ENCODE measurements at places on chromosomes 2 and 18.

DNA sequence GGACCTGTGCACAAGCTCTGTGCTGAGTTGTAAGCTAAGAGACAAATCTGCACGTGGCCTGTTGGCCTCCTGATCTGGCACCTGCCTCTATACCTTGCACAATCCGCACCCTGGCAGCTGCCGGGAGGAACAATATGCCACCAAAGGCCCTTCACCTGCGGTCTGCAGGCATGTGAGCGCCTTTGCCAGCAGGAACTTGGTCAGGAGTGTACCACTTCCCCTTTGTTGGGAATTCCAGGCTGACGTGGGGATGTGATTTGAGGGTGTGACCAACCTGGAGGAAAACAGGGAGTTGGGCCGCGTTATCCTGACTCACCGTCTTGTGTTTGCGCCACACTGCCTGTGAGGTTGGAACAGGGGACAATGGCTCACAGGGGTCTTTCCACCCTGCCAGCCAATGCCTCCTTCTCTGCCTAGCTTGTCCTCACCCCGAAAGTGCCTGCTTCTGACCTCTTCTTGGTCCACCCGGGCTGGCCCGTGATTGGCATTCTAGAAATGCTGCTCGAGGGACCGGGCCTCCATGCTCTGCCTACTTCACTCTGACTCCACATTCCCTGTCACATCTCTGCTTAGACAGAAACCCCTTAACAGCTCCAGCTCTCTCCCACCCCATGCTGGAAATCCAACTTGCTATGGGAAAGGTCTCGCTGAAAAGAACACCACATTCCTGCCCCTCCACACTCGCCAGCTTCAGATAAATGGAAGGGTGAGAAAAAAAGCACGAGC is 67.1 kb upstream of the MAP4K4 start:
- DNase-seq: no peak

DNA sequence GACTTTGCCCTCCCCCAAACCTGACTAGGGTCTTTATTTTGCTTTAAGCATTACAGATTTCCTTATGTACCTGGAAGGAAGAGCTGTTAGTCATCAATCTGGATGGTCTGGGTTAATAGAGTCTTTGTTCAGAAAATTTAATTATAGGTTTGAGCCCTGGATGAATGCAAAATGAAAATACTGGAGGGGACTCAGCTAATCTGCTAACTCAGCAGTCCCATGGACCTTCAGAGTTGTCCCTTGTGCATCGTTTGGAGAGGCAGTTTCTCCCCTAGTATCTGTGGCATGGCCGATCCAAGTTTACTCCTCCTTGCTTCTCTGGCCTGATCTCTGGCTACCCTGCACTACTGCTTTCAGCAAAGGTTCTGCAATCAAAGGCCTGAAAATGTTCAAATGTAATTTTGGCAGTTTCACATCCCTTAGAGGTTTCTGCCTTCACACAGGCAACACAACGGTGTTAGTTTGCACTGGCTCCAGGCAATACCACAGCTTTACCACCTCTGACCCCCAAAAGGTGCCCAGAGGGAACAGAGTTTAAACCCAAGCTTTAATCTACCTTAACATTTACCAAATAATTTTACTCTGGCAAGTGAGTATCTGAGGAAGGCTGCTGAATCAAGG is 134.3 kb downstream of the THADA start:
- no peak for DNase-seq

GRCh38 chr2:109148117-109148746 is 19.2 kb downstream of the SH3RF3 start:
- no peak for DNase-seq

- no peak for DNase-seq
Measured at GRCh38 chr18:9081940-9082339, 20.6 kb upstream of the NDUFV2 start.

DNA sequence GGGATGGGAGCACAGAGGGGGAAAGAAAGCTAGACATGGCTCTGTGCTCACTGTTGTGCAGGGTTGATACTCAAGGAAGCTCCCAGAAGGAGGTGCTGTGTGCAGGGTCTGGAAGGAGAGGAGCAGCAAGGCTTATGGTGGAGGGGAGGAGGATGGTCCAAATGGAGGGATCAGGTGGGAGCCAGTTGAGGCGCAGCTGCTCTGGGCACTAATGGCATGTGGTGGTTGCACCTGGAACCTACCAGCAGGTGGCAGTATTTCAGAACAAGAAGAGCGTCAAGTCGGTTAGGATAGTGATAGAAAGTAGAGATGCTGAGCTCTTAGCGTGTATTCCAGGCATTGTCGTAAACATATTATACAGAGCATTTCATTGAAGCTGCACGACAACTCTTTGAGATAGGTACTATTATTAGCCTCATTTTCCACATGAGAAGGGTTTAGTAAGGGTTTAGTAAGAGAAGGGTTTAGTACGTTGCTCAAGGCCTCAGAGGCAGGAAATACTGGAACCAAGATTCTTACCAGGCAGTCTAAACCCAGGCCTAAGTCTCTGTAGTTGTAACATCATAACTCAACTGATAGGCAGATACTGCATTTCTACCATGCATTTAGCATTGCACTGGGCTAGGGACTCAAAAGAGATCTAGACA is 223.7 kb downstream of the CYP26B1 start:
- DNase-seq: peak; percentile 76

DNA sequence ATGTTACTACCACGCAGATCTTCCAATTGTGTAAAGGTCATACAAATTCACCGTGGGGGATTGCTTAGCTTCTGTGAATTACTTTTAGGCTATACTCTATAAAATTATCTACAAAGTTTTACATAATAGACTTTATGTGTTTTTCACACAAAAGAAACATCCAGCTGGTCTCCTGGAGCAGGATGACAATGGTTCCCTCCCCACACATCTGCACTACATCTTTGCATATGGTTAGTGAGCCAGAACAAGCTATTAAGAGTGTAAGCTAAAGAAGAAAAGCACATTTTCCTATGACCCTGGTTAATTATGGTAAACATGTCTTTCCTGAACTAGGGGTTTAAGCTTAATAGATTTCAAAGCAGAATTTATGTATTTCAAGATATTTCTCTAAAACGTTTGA is 295.1 kb downstream of the ASXL3 start:
- DNase-seq: no peak

DNA sequence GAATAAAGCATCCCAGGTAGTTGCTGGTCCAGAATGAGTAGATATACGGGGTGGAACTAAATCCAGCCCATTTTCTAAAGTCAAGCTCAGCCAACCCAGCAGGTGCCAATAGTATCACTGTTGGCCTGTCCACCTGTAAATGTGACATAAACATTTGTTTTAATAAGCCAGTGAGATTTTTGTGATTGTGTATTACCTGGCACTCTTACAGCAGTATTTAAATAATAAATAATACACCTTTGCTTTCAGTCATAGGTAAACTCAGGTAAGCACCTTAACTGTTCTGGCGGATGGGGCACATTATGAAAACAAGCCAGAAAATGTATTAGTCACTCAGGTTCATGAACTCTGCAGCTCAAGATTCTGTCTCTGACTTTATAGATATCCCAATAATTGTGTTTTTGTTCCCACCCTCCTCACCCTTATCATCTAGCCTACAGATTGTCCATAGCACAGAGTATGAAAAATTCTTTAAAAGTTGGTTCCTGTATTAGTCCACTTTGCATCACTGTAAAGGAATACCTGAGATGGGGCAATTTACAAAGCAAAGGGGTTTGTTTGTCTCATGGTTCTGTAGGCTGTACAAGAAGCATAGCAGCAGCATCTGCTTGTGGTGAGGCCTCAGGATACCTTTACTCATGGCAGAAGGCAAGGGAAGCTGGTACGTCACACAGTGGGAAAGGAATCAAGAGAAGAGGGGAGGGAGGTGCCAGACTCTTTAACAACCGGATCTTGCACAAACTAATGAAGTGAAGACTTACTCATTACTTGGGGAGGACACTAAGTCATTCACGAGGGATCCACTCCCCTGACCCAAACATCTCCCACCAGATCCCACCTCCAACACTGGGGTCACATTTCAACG is 73.0 kb upstream of the CYRIA start:
- no peak for DNase-seq

- DNase-seq: no peak
Measured at GRCh38 chr2:158810731-158811460, 15.8 kb downstream of the DAPL1 start.

- no peak for DNase-seq
Measured at GRCh38 chr2:68745006-68745405, 10.4 kb downstream of the ARHGAP25 start.

DNA sequence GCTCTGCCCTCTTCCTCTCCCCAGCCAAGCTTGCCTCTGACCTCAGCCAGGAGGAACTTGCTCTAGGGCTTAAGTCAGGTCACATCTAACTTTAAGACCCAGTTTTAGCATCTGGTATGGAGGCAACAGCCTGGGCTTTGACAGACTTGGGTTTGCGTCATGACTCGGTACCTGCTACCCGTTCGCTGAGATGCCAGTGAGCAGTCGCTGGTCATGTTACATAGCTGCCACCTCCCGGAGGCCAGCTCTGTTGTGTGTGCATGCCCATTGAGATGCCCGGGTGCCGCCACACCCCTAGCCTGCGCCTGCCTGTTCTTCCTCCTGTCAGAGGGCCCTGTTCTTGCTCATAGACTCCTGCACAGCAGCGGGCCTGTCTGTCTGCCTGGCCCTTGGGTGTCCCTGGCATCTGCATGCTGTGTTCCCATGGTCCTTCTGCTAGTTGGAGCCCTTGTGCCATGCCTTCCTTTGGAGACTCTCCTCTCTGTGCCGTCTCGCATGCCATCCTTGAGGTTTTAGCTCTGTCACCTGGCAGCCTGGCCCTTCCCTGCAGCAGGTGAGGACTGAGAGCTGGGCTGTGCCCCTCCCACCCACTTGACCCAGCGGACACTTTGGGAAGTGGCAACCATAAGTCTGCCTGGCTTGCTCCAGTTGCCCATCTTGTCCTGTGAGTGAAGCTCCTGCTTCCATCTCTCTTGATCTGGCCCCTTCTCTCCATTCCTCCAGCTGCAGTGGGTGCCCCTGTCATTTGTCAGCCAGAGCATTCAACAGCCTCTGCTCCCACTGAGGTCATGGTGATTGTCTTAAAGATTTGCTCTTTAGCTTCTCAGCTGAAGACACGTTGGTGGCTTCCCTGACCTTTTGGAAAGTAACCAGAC is 24.9 kb downstream of the ASAP2 start:
- no peak for DNase-seq

- DNase-seq: no peak
Measured at GRCh38 chr2:215723631-215724011, 287.8 kb upstream of the FN1 start.

- no peak for DNase-seq
Measured at GRCh38 chr18:30999887-31000628, 42.5 kb downstream of the DSC3 start.

- no peak for DNase-seq
Measured at GRCh38 chr2:205462681-205463345, 219.5 kb upstream of the NRP2 start.

GRCh38 chr2:128779301-128780095 is 460.8 kb upstream of the HS6ST1 start:
- no peak for DNase-seq

GRCh38 chr2:25279091-25279651 is 62.6 kb downstream of the DNMT3A start:
- peak; percentile 66 for DNase-seq

DNA sequence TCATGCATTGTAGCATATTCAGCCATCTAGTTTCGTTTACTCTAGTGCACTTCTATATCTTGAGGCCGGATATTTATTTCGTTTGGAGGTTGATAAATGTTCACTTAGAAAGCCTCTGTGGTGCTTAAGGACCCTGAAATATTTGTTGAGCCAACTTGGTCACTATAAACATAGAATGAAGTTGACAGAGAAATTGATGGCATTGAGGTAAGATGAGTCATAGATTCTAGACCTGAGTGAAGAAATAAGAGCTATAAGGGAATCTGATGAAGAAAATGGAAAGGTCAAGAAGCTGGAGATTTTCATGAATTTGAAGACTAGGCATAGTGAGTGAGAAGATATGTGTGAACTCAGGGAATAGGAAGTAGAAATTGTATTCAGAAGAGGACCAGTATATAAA is 35.9 kb downstream of the EPC2 start:
- no peak for DNase-seq

GRCh38 chr2:186522450-186522849 is 36.4 kb downstream of the ZC3H15 start:
- DNase-seq: no peak

DNA sequence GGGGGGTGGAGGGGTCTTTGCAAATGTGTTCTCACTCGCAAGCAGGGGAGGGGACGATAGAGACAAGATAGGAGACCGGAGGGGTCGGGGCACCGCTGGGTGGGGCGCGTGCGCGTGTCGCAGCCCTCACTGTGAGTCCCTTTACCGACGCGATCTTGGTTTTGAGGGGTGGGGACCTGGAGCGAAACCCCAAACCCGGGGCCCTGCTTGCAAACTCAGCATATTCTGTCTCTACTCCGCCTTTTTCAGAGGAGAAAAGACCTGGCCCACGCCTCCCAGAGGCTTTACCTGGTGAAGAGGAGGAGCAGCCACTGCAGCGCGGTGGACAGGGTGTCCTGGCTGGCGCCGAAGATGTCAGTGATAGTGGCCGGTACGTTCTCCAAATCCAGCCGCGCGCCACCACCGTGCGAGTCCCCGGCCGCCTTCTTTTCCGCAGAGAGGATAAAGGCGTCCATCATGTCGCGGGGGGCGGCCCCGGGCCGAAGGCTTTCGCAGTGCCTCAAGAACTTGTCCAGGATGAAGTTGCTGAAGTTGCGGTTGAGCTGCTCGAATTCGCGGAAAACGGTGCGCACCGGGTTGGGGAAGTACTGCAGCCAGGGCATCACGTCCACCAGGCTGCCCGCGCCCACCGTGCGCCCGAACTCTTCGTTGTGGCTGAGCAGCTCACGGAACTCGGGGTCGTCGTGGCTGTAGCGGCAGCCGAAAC is 1.7 kb downstream of the CYP1B1 start:
- peak; percentile 36 for DNase-seq

DNA sequence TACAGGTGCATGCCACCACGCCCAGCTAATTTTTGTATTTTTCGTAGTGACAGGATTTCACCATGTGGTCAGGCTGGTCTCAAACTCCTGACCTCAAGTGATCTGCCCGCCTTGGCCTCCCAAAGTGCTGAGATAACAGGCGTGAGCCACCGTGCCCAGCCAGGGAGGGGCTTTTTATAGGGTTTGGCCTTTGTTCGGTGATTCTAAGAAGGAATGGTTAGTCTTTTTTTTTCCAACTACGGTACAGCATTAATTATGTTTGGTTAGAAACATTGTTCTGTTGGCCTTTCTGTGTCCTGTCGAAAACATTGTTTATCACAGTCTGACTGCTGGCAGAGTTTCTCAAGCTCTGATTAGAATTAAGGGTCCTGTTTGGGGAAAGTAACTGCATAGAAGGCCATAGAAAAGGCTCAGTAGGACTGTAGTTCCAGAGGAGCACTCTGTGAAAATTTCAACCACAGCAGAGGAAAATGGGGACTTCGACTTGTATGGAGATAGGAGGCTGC is 19.3 kb upstream of the SMCHD1 start:
- DNase-seq: no peak

DNA sequence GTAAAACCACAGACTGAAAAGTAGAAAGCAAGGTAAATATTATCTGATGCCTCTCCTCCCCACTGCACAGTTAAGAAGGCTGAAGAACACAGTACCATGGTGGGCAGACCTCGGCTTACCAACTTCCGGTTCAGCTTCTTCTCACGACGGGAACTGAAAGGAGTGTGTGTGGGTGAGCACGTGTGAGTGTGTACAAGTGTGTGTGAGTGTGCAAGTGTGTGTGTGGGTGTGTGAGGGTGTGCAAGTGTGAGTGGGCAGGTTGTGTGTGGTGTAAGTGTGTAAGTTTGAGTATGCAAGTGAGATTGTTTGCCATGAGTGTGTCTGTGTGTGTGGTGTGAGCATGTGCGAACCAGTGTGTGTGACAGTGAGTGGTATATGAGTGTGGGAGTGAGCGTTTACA is 103.5 kb downstream of the ADD2 start:
- no peak for DNase-seq

- no peak for DNase-seq
Measured at GRCh38 chr18:9994026-9994570, 80.3 kb downstream of the VAPA start.

Data from right hindlimb (tissue), 1 donor.